ENCODE measurements at places on chromosomes 6 and 20. TPM values are rescaled to one million over a fixed set of nuclear protein-coding genes. Genes with fewer than 3 reads are reported as not detected.

GRCh38 chr6:167356874-167357273 lies 32.0 kb downstream of the TTLL2 start:
- H3K4me3 ChIP-seq, result no peak overlapping the region
- no peaks in the 10 kb centered on the region for H3K36me3 ChIP-seq
- H3K4me1 ChIP-seq, result peaks cover 3% of the 10 kb centered on the region

- H3K27ac ChIP-seq, result no peak overlapping the region
- H3K4me3 ChIP-seq, result peak overlapping the region; percentile 29
- DNase-seq, result no peak
- H3K27me3 ChIP-seq, result peaks cover 31% of the 10 kb centered on the region
Observed at GRCh38 chr6:6725468-6726209, 137.1 kb downstream of the LY86 start.

GRCh38 chr20:19833395-19833794 lies 75.3 kb downstream of the RIN2 start:
- DNase-seq, result no peak
- peaks cover 4% of the 10 kb centered on the region for H3K27me3 ChIP-seq
- no peak overlapping the region for H3K4me3 ChIP-seq
- peaks cover 6% of the 10 kb centered on the region for H3K4me1 ChIP-seq
- H3K27ac ChIP-seq, result no peak overlapping the region

GRCh38 chr6:45450831-45451230 lies 73.1 kb upstream of the SUPT3H start:
- peaks cover 47% of the 10 kb centered on the region for H3K36me3 ChIP-seq
- no peaks in the 10 kb centered on the region for H3K27me3 ChIP-seq
- H3K27ac ChIP-seq, result no peak overlapping the region
- peaks cover 52% of the 10 kb centered on the region for H3K4me1 ChIP-seq
- H3K4me3 ChIP-seq, result no peak overlapping the region

DNA sequence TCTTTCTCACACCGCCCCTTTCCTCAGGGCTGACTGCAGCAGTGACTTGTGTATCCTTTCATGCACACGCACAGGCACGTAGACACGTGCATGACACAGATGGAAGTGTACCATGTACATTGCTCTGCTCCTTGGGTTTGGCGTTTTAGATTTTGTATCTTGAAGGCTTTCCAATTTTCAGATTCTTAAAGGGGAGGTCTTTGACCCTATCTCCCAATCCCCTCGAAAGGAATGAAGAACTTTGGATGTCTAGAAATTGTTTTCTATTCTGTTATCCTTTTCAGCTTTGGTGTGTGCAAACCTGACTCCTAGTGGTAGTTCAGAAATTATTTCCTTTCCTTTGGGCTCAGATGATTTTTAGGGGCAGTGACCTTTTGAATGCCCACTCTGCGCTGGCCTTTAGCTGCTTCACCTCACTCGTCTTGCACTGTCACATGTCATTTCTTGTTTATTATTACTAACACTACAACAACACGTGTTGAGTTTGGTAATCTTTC lies 63.0 kb downstream of the HIVEP1 start:
- H3K4me1 ChIP-seq, result peaks cover 35% of the 10 kb centered on the region
- H3K27me3 ChIP-seq, result no peaks in the 10 kb centered on the region
- H3K4me3 ChIP-seq, result peak overlapping the region; percentile 25
- DNase-seq, result peak; percentile 67
- no peak overlapping the region for H3K27ac ChIP-seq

THBD gene
- not detected for total RNA-seq

GPLD1 gene
- total RNA-seq, result 0.44 TPM

GRCh38 chr20:63736893-63737694 lies 630 bp downstream of the LIME1 start:
- peak; percentile 85 for DNase-seq
- no peaks in the 10 kb centered on the region for H3K27me3 ChIP-seq
- H3K4me3 ChIP-seq, result peak overlapping the region; percentile 81
- peaks cover 17% of the 10 kb centered on the region for H3K36me3 ChIP-seq

DNA sequence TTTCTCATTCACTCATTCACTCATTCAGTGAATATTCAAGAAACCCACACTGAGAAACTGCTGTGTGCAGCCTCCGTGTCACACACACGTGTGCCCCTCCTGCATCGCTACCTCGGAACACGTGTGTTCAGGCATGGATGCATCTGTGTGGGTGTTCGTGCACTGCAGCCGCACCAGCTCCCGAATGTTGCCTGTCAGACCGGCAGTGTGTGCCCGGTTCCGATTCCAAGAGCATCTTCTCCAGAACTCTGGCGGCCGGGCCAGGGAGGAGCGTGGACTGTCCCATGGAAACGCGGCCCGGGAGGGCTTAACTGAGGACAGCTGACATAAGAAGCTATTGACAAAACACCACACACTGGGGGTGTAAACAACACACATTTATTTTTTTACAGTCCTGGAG lies 216.0 kb downstream of the DLL1 start:
- peaks cover 28% of the 10 kb centered on the region for H3K27me3 ChIP-seq
- H3K36me3 ChIP-seq, result no peaks in the 10 kb centered on the region
- no peak for DNase-seq
- H3K4me3 ChIP-seq, result no peak overlapping the region

DNA sequence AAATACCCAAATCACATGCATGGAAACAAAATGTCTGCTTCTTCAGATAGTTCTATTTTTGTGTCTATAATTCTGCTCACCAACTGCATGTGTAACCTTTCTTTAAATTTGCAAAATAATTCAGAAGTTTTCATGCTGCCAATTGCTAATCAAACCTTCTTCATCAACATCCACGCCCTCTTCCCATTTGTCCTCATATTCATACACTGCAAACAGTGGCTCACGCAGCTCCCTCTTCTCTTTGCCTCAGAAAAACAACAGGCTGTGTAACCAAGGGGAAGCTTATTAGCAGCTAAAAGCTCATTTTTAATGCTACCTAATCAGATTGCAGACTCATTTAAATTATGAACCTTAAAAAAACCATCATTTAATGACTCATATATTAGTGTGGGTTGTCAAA lies 555.0 kb upstream of the EPHA7 start:
- DNase-seq, result no peak
- no peaks in the 10 kb centered on the region for H3K36me3 ChIP-seq
- no peaks in the 10 kb centered on the region for H3K4me1 ChIP-seq
- H3K27me3 ChIP-seq, result no peaks in the 10 kb centered on the region
- no peak overlapping the region for H3K4me3 ChIP-seq
- H3K27ac ChIP-seq, result no peak overlapping the region

DNA sequence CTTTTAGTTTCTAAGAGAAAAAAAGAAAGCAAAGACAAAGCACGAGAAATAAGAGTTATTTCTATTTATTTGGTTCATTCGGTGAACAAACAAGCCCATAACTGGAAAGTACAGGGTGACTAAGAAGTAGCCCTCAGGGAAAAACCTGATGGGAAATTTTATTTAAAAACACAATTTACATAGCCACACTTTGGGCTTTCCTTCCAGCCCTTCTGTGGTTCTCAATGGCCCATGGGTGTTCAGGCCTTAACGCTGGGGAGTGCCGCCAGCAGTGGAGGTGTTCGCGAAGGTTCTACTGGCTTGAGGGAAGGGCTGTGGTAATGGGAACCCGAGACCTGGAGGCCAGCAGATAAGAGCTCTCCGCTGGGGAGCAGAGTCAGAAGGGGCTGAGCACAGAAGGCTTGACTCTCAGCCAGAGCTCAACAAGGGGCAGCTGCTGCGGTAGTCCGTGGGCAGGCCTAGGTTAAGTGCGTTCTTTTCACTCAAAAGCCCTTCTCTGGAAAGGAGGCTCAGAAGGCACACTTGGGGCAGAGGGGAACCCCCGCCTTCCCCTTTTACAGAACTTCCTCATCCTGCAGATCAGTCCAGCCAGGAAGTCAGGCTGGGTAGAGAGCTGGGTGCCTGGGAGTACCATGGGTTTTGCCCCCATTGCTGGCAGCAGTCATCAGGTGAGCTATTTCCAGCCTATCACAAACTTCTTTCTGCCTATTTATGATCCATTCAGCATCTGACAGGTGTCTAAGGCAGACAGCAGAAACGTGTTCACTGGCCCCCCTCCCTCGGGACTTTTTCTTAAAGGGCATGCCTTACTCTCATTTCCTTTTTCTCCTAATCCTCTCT lies 8.8 kb upstream of the CD83 start:
- DNase-seq, result peak; percentile 66
- H3K27ac ChIP-seq, result peak overlapping the region; percentile 90
- peaks cover 28% of the 10 kb centered on the region for H3K4me1 ChIP-seq
- peak overlapping the region; percentile 74 for H3K4me3 ChIP-seq

DNA sequence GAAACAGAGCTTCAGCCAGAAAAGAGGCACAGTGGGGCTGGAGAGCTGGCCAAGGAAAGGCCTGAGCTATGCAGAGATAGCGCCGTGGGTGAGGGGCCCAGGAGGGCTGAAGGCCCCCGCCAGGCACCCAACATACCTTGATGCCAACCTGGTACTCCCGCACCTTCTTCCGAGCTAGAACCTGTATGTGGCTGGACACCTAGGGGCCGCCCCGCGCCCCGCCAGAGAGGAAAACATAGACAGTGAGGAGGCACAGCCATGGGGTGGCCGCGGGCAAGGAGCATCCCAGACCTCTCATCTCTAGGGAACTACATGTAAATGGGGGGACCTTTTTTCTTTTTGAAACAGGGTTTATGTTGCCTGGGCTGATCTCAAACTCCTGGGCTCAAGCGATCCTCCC lies 12.0 kb downstream of the RPL10A start:
- no peak overlapping the region for H3K27ac ChIP-seq
- H3K27me3 ChIP-seq, result no peaks in the 10 kb centered on the region
- no peak overlapping the region for H3K4me3 ChIP-seq
- H3K4me1 ChIP-seq, result peaks cover 3% of the 10 kb centered on the region
- no peaks in the 10 kb centered on the region for H3K36me3 ChIP-seq
- no peak for DNase-seq

DNA sequence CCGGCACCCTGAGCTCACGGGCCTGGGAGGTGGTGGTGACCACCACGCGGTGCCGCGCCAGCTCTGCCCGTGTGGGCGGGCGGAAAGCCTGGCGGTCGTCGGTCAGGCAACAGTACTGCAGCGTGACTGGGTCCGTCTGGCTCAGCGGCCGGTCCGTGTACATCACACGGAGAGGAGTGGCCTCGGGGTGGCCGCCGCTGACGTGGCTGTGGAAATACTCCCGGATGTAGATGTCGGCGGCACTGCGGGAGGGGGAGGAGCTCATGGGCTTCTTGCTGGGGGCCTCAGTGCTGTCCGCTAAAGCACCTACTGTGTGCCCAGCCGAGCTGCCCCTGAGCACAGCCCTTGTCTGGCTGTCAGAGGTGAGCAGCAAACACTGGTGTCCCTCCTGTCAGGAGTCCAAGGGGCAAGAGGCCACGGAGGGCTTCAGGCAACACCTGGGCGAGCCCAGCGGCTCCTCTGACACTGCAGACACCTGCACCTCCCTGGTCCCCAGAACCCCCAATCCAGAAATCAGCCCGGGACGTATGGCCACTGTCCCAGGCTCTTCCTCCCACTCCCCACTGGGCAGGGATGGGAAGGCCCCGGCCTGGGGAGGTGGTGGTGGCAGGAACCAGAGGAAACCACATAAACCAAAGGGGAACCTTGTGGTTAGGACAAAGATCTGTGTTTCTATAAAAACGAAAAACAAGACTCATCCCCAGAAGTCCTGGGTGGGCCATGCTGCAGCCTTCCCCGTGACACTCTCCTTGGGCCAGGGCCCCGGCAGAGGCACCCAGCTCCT lies 6.5 kb downstream of the HELZ2 start:
- peaks cover 18% of the 10 kb centered on the region for H3K36me3 ChIP-seq
- H3K4me1 ChIP-seq, result peaks cover 19% of the 10 kb centered on the region
- H3K27me3 ChIP-seq, result no peaks in the 10 kb centered on the region
- peak; percentile 87 for DNase-seq
- H3K27ac ChIP-seq, result peak overlapping the region; percentile 72

- DNase-seq, result no peak
- H3K4me1 ChIP-seq, result no peaks in the 10 kb centered on the region
- no peaks in the 10 kb centered on the region for H3K36me3 ChIP-seq
- H3K27ac ChIP-seq, result no peak overlapping the region
Observed at GRCh38 chr20:1094751-1095150, 23.7 kb upstream of the PSMF1 start.

GRCh38 chr20:58980711-58981627 lies at the start of gene NELFCD:
Gene NELFCD, plus strand, starts transcription at chr20:58981256. Its CDS starts 54 bp downstream, at chr20:58981310.
- H3K36me3 ChIP-seq, result peaks cover 22% of the 10 kb centered on the region
- H3K4me1 ChIP-seq, result peaks cover 27% of the 10 kb centered on the region
- H3K27me3 ChIP-seq, result peaks cover 9% of the 10 kb centered on the region
- DNase-seq, result peak; percentile 97
- peak within 1 kb of the TSS; percentile 91 for H3K27ac ChIP-seq

DNA sequence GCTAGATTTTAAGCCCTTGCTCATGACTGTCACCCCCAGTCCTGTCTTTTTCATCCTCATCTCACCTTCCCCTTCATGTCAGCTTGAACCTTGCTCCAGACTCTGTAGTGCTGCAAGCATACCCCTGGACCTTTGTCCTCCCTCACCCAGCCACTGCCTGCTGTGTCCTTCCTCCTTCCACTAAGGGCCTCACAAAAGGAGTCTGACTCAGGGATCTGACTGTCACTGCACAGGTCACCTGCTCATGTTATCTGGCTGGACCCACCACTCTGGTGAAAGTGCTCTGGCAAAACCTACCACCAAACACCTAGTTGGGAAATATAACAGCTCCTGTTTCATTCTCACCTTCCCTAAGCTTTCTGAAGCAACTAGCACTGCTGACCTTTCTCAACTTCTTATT lies 151.4 kb downstream of the INSM1 start:
- peaks cover 45% of the 10 kb centered on the region for H3K36me3 ChIP-seq
- H3K27me3 ChIP-seq, result no peaks in the 10 kb centered on the region
- H3K27ac ChIP-seq, result no peak overlapping the region
- DNase-seq, result peak; percentile 50

DNA sequence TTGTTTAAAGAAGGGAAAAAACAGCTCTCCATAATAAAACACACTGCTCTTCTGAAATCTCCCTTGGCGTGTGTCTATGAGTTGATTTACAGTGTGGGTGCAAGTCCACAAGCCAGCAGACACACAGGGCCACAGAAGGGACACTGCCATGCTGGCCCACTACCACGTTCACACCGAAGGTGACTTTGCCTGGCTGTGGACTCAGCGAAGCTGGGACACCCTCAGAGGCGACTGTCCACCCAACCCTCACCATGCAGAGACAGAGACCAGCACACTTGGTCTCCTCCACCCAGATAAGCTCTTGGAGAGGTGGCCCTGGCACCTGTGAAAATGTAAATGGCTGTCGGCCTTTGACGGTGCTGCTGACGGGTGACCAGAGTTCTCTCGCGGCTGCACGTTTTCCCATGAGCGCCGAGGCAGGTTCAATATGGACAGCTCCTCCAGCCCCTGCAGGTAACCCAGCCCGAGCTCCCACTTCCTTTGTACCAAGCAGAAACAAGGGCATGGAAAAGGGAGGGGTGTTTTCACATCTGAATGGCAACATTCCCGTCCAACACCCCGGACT lies 78.0 kb downstream of the YTHDF1 start:
- H3K36me3 ChIP-seq, result no peaks in the 10 kb centered on the region
- no peaks in the 10 kb centered on the region for H3K4me1 ChIP-seq
- H3K27ac ChIP-seq, result no peak overlapping the region
- H3K4me3 ChIP-seq, result no peak overlapping the region
- no peaks in the 10 kb centered on the region for H3K27me3 ChIP-seq
- no peak for DNase-seq

PNPLA1 gene
- not detected for total RNA-seq

- H3K27me3 ChIP-seq, result no peaks in the 10 kb centered on the region
- peaks cover 57% of the 10 kb centered on the region for H3K36me3 ChIP-seq
- H3K4me1 ChIP-seq, result peaks cover 38% of the 10 kb centered on the region
- peak overlapping the region; percentile 79 for H3K27ac ChIP-seq
- peak; percentile 85 for DNase-seq
Observed at GRCh38 chr6:43584892-43585570, 9.0 kb downstream of the POLH start.

GRCh38 chr6:166558156-166559005 lies 28.1 kb downstream of the RAMACL start:
- H3K4me1 ChIP-seq, result peaks cover 4% of the 10 kb centered on the region
- no peak overlapping the region for H3K4me3 ChIP-seq
- peaks cover 4% of the 10 kb centered on the region for H3K27me3 ChIP-seq
- no peak overlapping the region for H3K27ac ChIP-seq

- no peaks in the 10 kb centered on the region for H3K27me3 ChIP-seq
- DNase-seq, result no peak
- H3K4me3 ChIP-seq, result no peak overlapping the region
Observed at GRCh38 chr20:63703471-63703975, 4.3 kb downstream of the ARFRP1 start.
